EH (cell line): ENCODE measurements at places on chromosomes 4 and X.

DNA sequence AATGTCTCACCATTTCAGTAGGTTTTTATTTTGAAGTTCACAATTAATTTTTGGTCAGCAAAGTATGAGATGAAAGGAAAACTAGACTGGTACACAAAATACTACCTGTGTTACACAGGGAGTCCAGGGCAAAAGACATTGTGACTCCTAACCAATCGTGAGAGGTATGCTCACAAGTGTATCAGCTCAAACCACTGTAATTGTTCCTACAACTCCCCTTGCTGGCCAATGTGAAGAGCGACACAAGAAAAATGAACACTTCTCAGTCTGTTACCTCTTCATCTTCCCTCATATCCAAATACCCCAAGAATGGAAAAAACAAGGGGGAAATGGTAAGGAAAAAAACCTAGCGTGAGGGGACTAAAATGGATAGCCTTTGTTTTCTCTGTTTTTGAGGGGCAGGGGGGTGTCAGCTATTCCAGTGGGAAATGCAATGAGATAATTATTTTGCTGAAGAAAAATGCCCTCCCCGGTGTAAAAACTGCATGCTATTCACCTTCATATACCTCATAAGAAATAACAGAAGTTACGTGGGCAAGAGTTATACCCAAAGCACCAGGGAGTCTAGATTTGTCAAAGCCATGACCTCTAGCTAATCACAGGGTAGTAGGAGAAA lies 30.6 kb upstream of the NSUN7 start:
- peak; percentile 54 for DNase-seq

GRCh38 chrX:20402956-20403355 lies 136.2 kb upstream of the RPS6KA3 start:
- no peak for DNase-seq

- DNase-seq, result no peak
Observed at GRCh38 chrX:53511322-53511721, 77.2 kb upstream of the HSD17B10 start.

GRCh38 chr4:166675411-166675810 lies 558.9 kb downstream of the SPOCK3 start:
- DNase-seq, result peak; percentile 28

DNA sequence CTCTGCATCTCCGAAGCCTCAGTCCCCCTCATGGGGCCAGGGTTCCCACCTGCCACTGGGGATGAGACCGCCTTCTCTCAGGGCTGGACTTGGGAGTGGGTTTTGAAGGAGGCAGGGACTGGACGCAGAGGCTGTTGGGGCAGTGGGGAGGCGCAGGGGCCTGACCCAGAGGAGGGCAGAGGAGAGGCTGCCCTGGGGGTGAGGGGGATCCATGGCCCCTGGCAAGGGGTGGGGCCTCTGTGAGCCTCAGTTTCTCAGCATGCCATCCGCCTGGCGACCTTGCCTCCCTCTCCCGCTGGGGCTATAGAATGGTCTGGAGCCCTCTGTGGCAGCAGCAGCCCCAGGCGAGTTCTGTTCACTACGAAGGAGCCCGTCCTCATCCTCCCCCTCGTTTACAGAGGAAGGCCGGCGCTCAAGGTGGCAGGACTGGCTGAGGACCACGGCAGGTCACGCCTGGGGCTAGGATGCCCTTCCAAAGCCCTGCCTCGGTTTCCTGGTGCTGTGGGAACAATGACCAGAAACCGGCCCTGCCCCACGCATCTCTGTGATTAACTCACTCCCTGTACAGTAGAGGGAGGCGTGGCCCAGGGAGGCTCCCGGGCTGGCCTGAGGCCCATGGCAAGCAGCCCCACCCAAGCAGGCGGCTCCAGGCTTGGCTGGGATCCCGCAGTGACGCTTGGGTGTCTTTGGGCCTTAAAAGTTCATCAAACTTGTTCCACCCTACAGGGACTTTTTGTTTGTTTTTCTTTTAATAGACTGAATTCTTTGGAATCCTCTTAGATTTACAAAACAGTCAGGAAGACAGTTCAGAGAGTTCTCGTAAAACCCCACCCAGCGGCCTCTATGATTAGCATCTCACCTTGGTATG lies 16.0 kb upstream of the SH3TC1 start:
- DNase-seq, result peak; percentile 95

- peak; percentile 5 for DNase-seq
Observed at GRCh38 chr4:4323705-4324534, 33.9 kb downstream of the ZBTB49 start.

DNA sequence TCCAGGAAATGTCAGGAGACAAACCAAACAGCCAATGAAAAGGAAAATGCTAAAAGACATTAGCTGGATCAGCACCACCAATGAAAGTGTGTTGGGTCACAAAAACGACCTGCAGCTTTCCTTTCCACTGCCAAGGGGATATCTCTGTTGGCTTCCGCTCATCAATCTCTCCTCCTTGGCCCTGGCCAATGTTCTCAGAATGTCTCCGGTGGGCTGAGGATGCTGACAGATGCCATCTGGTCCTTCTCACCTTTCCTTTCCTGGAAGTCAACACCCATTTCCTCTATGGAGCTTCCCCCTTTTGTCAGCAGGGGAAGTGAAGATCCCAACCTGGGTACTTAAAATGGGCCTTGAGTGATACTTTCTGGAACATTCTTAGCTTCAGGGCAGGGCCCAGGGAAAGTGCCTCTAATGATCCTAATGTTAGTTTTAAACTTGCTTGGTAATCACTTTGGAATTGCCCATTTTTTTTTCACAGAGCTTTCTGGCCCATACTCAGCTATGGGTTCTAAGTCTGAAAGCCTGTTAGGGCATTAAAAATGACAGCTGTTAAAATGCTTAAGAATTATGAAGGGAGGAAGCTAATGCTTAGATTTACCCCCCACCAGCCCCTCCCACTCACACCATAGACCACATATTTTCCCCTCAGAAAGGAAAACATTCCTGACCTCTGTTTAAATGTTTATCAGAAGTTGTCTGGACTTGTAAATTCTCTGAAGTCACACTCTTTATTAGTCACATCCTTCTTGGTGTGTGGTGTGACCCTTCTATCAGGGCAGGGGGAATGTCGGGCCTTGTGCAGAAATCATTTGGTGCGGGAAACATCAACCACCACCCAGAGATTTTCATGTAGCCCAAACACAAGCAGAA lies 29.2 kb downstream of the IGFBP7 start:
- DNase-seq, result peak; percentile 100

DNA sequence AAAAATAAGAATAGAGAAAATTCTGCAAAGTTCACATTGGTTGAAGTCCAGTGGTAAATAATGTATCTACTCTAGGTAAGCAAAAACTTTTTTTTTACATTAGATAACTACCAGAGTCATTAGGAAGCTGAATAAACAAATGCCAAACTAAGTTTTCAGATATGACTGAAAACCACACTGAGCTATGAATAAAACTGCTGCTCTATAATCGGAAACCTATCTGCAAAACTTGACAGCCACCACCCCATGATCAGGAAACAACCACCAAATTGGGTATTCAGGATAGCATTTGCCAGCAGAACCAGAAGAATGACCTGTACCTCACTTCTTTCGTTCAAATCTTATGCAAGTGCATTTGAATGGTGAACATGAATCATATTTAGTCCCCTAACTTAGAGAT lies 173.0 kb upstream of the TET2 start:
- no peak for DNase-seq

DNA sequence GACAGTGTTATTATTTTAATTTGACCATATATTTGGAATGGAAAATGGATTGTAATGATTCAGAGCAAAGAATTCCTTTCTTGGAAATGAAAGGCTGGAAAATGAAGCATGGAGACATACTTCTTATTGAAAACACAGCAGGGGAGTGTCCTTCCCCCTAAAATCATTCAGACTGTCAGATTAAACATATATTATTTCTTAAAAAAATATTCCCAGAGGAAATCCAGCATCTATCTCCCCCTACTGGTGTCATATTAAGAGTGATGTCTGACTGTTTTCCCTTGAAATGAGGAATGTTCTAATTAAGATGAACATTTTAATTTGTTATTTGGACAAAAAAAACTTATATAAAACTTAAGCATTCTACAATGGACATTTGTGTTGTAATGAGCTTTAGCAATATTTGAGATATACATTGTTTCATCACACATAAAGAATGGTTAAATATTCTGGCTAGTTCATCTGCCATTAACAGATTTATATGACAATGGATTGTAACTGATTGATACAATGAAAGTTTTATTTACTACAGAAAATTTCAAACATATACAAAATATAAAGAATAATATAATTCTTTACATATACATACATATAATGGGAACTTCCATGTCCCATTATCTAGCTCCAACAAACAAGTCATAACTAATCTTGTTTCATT lies 264.6 kb downstream of the SPRY1 start:
- DNase-seq, result peak; percentile 39

DNA sequence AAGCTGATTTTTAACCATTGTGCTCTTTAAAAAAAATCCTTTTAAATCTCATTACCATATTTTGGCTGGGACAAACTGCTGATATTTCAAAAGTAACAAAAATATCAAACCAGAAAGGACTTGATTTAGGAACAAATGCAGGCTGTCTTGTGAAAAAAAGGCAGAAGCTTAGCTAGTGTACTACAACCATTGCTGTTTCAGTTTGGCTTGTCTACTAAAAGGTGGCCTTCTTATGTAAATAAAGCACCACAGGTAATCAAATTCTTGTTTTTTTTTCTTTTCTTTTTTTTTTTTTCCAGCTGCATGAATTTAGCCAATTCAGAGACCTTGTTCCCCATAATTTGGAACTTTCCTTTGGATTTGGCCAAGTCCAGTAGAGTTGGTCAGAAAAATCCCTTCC lies 43.8 kb upstream of the MAGEA8 start:
- DNase-seq, result no peak

GRCh38 chr4:25020236-25020635 lies 10.5 kb downstream of the LGI2 start:
- peak; percentile 55 for DNase-seq

DNA sequence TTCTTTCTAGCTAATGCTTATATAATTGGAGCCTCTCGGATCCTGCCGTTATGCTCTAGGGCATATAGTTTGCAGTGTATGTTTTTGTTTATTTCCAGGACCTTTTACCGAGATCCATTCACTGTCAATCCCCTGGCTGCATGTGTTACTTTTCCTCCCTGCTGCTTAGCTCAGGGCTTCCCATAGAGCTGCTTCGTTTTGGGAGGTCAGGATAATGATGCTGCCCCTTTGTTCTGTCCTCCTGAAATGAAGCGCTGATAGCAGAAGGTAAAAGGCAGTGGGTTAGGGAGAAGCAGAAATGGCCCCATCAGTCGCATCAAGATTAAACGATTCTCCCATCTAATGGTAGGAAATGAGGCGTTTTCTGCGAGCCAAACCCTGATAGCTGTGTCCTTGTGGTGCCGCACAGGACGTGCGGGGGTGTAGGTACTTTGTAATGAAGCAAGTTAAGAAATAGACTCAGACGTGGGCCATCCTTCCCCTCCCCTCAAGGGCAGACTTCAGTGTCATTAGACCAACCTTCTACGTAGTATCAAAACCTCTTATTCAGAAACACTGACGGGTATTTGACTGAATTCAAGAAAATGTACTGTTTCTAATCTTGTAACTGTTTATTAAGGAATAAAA lies 37.3 kb downstream of the AFF2 start:
- DNase-seq, result no peak

- DNase-seq, result no peak
Observed at GRCh38 chr4:77097611-77098010, 21.8 kb upstream of the CCNI start.

GRCh38 chr4:82898322-82899243 lies 2.0 kb upstream of the THAP9 start:
- DNase-seq, result peak; percentile 92

GRCh38 chrX:18194688-18195087 lies 26.0 kb downstream of the BEND2 start:
- no peak for DNase-seq

GRCh38 chrX:97294041-97294440 lies 410.3 kb downstream of the RPA4 start:
- peak; percentile 15 for DNase-seq

- DNase-seq, result peak; percentile 79
Observed at GRCh38 chrX:276581-277201, 4.5 kb upstream of the PLCXD1 start.

DNA sequence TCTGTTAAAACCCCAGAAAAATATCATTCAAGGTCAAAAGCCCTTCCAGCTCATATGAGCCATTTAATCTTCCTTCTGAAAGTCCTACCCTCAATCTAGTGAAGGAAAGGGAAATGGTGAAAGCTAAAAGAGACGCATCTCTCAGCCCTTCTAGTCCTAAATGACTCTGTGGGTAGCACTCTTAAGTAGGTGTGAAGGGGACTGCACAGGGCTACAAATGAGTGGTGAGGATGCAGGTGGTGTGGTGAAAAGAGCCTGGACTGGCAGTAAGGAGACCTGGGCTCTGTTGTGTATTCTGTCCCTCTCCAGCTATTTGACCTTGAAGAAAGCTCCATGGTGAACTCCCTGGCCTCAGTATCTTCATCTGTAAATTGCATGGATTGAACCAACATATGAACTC lies 671.8 kb upstream of the DIPK2B start:
- DNase-seq, result no peak

DNA sequence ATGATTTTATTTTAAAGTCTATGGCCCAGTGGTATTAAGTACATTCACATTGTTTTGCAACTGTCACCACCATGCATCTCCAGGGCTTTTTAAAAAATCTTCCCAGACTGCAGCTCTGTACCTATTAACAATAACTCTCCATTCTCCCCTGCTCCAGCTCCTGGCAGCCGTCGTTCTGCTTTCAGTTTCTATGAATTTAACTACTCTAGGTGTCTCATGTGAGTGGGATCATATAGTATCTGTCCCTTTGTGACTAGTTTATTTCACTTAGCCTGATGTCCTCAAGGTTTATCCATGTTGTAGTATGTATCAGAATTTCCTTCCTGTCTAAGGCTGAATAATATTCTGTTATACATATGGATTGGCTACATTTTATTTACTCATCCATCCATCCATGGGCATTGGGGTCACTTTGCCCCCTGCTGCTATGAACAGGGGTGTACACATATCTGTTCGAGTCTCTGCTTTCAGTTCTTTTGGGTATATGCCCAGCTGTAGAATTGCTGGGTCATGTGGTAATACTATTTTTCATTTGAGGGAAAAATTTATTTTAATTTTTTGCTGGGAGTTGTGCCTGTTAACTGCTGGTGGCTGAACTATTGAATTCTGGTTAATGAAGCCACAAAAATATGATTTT lies 131.3 kb downstream of the ARHGAP10 start:
- peak; percentile 21 for DNase-seq

DNA sequence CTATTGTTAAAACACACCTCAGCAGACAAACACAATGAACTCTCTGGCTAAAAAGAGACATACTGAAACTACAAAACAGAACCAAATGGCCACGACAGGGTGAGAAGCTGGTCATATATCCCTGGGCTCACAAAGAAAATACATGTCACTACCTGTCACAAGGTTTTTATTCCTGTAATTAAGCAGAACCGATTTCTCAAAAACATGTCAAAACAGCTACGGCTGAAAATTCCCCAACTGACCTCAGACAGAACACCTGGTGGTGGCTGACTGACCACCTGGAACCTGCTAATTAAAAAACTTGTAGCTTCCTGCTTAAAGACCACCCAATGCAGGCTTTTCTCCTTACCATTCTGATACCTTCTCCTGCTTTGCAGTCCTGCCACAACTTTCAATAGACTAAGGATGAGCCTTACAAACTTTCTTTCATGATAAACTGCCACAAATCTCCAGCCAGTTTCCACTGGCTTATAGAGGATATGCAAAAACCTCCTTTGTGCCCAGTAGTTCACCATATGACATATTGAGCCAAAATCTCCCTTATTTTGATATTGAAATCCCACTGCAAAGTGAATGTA lies 571.9 kb downstream of the SPOCK3 start:
- no peak for DNase-seq

GRCh38 chr4:151990201-151990600 lies 229.4 kb upstream of the GATB start:
- peak; percentile 88 for DNase-seq

- DNase-seq, result no peak
Observed at GRCh38 chrX:100696699-100697351, 35.1 kb downstream of the SYTL4 start.
